ENCODE measurements at places on chromosomes 5 and 9. TPM values are rescaled to one million over a fixed set of nuclear protein-coding genes. Genes with fewer than 3 reads are reported as not detected.
A peak's percentile ranks its signal among the peaks of the same experiment; 100 is the strongest.

Gene ECM2
- total RNA-seq: 0.46 TPM

Gene SGCD
- 6.6 TPM for total RNA-seq

Gene CDO1
- total RNA-seq: not detected

Gene EMB
- total RNA-seq: not detected

DNA sequence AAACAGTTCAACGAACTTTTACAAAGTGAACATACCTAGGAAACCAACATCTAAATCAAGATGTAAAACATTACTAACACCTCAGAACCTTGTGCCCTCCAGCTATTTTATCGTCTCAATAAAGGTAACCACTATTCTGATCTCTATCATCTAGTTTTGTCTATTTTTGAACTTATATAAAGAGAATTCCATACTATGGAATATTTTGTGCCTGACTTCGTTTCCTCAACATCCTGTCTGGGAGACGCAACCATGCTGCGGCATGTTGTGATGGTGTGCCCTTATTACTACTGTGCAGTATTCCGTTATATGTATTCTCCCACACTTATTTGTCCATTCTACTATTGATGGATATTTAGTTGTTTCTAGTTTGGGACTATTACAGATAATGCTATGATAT lies 99.2 kb downstream of the NR6A1 start:
- no peak for DNase-seq

GRCh38 chr5:103283120-103283519 lies 24.6 kb downstream of the MACIR start:
- DNase-seq: peak; percentile 36

- DNase-seq: no peak
These were observed 5.9 kb downstream of the ACSL6 start for GRCh38 chr5:132005591-132005990.

DNA sequence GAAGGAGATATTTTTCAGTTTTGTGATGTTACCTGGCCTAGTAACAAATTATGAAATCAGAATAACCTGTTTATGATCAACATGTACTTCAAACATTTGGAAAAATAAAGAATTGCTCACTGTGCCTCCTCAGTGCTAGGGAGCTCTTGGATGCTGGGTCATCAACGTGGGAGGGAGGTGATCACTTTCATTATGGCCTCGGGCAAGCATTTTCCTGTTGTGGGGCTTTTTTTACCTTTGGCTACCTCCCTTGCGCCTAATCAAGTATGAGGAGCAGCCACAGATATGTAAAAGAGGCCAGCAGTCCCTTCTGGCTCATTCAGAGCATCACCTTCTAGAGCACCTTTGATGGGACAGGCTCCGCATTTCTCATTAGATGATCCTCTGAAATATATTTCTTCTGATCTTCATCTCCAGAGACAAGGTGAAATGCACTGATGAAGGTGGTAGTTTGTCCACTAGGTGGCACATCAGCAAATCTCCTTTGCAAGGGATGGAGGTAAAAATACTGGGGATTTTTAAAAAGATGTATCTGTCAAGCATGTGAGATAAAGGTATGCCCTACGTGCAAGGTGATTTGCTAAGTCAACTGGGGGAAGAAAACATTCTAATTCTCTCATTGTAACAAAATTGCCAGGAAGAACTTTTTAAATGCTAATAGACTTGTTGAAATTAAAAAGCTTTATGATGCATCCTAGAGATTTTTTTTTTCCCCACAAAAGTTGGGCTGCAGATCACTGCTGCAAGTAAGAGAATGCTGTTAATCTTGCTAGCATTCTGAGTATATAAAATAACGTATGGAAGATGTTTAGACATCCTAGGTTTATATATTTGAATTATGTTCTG lies 218.2 kb downstream of the MAST4 start:
- peak; percentile 57 for DNase-seq

DNA sequence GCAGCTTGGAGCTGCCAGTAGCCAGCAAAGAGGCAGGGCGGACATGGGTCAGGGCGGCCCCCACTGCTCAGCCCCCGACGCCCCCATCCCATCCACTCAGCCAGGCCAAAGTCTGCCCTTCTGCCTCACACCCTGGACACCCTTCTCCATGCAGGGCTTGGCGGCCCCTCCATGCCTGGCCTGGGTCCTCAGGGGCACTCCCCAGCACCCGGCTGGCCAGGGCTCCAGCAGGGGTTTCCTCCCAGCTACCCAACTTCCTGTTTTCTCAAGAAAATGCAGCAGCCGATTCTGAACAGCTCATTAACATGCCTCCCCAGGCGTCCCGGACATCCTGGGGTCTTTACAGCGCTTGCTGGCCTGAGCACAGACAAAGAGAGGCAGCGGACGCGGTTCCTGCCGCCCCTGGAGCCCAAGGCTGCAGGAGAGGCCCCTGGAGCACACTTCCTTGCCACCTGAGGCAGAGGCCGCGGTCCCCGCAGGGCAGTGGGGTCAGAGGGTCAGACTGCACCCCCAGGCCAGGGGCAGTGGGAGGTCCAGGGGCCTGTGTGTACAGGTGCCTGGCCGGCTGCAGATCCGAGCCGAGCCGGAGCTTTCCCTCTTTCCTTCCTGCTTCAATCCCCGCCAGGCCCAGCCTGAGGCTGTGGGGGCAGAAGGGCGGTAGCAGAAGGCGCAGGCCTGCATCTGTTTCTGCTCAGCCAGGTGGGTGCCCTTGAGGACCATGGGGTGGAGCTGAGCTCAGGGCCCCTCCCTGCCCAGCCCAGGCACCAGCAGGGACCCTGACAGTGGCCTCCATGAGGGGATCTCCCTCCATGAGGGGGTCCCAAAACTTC lies 18.7 kb upstream of the NRARP start:
- DNase-seq: no peak

- DNase-seq: no peak
These were observed 46.7 kb downstream of the SHB start for GRCh38 chr9:38022203-38022895.

DNA sequence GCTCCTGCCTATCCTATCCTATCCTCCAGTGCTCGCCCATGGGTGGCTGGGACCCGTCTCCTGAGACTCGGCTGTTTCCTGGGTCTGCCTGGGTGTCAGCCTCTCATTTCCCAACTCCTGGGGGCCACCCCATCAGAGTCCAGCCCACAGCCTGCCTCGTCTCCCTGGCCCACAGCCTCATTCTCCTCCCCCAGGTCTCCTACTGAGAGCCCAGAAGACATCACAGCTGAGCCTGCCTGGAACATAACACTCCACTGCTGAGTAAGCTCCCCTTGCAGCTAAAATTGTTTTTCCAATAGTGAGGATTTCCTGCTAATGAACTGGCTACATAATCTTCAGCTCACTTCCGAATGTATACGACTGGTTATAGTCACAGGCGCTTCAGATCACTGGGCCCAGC lies 95.3 kb downstream of the TTLL11 start:
- no peak for DNase-seq

DNA sequence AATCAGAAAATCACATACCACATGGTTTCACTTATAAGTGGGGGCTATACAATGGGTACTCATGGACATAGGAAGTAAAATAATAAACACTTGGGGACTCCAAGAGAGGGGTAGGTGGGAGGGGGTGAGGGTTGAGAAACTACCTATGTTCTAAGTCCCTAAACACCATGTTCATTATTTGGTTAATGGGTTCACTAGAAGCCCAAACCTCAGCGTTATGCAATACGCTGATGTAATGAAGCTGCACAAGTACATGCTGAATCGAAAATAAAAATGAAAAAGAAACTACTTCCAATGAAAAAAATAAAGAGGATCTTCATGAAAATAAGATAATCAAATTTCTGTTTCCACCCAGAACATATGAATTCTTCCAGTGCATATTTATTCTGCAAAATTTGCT lies 208.5 kb downstream of the TMEM161B start:
- DNase-seq: no peak

GRCh38 chr5:110790673-110791072 lies 51.9 kb downstream of the SLC25A46 start:
- peak; percentile 26 for DNase-seq

DNA sequence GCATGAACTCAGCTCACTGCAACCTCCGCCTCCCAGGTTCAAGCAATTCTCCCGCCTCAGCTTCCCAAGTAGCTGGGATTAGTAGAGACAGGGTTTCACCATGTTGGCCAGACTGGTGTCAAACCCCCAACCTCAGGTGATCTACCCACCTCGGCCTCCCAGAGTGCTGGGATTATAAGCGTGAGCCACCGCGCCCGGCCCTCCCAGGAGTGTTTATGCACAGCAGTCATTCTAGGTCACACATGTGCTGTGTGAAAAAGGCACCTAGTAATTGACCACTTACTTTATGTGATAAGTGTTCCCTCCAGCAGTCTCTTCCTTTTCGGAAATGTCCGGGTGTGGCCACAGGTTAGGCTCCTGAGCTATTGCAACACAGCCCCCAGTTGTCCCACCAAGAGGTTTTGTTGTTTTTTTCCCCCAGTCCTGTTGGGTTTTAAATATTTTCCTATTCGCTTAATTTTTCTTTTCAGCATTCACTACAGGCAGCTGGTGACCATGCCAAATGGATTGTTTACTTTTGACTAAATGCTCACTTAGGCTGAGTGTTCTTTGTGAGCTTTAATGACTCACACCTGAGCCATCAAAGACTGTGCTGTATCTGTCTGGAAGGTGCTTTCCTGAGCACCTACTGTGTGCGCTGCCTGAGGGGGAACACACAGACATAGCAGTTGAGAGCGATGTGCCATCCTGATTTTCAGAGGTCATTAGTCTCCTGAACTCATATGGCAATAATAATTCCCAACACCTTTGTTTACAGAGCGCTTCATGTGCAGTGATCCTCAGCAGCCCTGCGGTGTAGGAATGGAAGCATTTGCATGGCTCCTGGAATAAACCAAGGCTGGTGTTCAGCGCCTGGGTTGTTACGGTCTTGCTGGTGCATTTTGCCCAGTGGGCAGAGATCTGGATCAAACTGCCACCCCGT lies 94.3 kb downstream of the MVB12B start:
- DNase-seq: peak; percentile 43

- DNase-seq: no peak
These were observed 40.0 kb downstream of the PRR16 start for GRCh38 chr5:120504057-120504456.

- DNase-seq: no peak
These were observed 56.5 kb downstream of the JAK2 start for GRCh38 chr9:5041390-5042115.

- no peak for DNase-seq
These were observed 49.0 kb upstream of the ICE1 start for GRCh38 chr5:5373351-5373989.

GRCh38 chr5:179310439-179311090 lies 34.7 kb downstream of the ADAMTS2 start:
- DNase-seq: no peak

DNA sequence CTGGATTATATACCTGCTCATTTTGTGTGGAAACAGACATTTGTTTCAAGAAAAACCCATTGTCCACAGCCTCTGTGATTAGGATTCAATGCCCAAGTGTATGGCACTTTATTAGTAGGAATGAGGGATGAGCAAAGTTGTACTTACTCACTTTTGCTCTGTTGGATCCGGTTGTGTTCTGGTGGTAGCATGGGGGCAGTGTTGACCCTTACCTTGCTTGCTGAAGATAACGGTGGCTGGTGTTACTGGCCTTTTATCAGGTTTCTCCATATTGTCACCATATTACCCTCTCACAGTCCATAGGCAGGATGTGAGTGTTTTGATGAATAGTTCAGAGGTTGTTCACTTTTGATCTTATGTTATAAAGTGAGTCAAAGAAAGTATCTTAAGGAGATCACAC lies 42.7 kb upstream of the NUDT12 start:
- no peak for DNase-seq

- peak; percentile 32 for DNase-seq
These were observed 244.1 kb downstream of the ADGRV1 start for GRCh38 chr5:90802474-90803317.

DNA sequence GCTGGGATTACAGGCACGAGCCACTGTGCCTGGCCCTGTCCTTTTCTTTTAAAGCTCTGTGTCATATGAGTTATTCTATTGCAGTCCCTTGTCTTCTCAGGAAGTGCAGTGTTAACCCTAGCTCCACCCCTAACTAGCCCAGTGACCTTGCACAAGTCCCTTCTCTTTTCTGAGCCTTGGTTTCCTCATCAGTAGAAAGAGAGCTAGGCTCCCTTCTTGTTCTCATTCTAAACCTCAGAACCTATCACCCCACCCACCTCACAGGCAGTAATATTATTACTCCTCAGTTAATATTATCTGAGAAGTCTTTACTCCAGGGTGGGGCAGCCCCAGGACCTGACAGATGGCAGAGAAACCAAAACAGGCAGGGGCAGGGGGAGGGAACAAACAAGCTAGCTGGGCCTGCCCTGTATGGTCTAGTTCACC lies 7.2 kb downstream of the CYFIP2 start:
- DNase-seq: no peak

DNA sequence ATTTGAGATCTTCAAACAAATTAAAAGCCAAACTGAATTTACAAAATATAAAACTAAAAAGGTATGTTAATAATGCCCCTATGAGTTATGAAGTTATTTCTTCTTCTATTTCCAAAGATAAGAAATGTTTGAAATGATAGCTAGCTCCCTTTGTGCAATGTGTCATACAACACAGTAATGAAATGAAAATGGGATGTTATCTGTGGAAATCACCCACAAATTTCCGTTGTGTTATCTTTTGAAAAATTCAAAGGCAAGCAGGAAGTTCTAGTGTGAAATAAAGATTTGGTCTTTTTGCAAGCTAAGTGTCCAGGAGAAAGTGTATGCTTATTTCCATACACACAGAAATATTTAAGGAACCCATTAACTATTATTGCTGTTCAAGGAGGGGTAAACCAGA lies 375.3 kb upstream of the PRR16 start:
- DNase-seq: no peak

GRCh38 chr5:157558041-157558595 lies 17.5 kb downstream of the ADAM19 start:
- DNase-seq: peak; percentile 68

GRCh38 chr5:6692906-6693305 lies 20.3 kb upstream of the TENT4A start:
- DNase-seq: no peak

DNA sequence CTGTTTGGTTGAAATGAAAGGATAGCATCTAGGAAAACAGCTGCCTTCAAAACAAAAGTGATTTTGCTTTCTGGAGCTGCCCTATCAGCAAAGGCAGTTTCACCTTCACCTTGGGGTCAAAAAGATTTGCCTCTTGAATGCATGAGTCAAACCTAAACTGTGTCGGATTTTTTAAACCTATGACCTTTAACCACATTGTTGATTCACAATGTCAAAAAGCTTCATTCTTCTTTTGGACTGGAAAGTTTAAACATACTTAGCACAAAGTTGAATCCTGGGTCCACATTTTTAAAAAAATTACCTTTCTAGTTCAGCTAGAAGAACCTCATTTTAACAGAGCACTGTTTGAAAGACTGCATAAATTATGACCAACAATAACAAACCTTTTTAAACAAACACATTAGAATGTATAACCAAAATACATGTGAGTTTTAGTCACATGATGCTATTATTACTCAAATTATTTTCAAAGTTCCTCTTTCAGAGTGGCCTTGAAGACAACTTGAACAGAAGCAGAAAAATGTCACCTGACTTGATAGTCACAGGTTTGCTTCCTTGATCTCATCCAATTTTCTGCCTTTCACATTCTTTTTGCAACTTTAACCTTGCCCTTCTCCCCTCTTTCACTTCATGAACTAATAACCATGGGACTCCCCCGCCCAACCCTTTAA lies 109.7 kb upstream of the LHFPL2 start:
- DNase-seq: no peak

GRCh38 chr5:39505363-39505762 lies 80.6 kb upstream of the DAB2 start:
- no peak for DNase-seq

Data from HFFc6 (cell line).